ENCODE measurements at places on chromosomes 6 and 20.

- no peak for DNase-seq
Observed at GRCh38 chr6:25794784-25795183, 37.1 kb downstream of the SLC17A1 start.

GRCh38 chr20:58179432-58180099 is 48.9 kb downstream of the ANKRD60 start:
- peak; percentile 67 for DNase-seq

- no peak for DNase-seq
Observed at GRCh38 chr6:155232848-155233247, 31.0 kb upstream of the CLDN20 start.

DNA sequence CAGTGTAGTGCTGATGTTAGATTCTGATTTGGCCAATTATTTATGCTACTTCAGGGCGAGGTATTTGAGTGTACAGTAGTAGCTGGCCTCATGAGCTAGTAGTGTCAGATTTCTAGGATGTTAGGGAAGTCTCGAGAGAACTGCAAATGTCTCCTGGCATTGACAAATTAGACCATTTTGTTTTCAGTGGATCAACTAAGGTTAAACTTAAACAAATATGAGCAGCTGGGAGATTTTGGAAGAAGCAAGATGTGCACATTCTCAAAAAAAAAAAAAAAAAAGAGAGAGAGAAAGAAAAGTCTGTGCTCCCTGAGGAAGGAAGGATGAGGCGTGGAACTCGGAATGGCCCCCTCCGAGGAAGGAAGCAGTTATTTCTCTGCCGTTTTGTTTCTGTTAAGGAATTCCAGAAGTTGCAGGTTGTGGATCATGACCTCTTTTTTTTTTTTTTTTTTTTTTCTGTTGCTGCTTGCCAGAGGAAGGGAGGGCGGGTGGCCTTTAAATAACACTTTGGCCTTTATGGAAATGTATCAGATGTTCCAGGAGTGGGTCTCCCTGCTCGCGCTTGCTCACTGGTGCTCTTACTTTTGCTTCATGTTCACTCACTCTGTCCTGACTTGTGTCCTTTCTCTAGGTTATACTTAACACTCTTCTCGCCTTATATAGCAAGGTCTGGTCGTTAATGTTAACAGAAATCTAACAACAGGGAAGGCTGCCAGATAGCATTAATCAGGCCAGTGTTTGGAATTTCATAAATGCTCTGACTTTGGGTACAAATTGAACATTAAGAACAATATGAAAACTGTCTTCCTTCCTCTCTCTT is 124.4 kb downstream of the TCP11 start:
- peak; percentile 16 for DNase-seq

GRCh38 chr6:219641-220198 is 72.6 kb upstream of the DUSP22 start:
- DNase-seq: peak; percentile 80
